SK-N-SH treated with all-trans-retinoic acid at 6 μM for 48 hours (cell line): ENCODE measurements at places on chromosomes 12 and 14.
A peak's percentile ranks its signal among the peaks of the same experiment; 100 is the strongest.

GRCh38 chr14:101063121-101063520 is 159.6 kb upstream of the RTL1 start:
- no peak for ATAC-seq

- ATAC-seq = peak; percentile 53
Measured at GRCh38 chr14:74886001-74886400, 4.3 kb downstream of the DLST start.

GRCh38 chr12:52837413-52837741 is 3.3 kb upstream of the KRT79 start:
- ATAC-seq = peak; percentile 35; the same call in 1 of the 3 replicates

DNA sequence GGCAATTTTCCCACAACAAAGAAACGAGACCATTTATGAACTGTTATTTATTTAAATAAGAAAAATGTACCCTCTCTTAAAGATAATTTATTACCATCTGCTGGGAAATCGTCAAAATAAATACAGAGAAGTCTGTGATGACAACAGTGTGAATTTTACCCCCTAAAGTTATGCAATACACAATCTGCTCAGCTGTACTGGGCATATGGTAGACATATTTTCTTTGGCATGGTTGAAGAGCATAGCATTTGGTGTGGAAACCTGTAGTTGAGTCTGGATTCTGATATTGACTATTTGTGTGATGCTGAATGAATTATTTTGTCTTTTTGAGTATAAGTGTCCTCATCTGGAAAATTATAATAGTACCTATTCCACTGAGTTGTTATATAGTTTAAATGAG is 60.0 kb downstream of the CFAP54 start:
- ATAC-seq = no peak

- no peak for ATAC-seq
Measured at GRCh38 chr14:102662636-102663430, 70.4 kb downstream of the RCOR1 start.

GRCh38 chr12:47054659-47055058 is 24.8 kb upstream of the PCED1B start:
- ATAC-seq = no peak

- no peak for ATAC-seq
Measured at GRCh38 chr14:55733599-55733998, 153.6 kb downstream of the KTN1 start.

- no peak for ATAC-seq
Measured at GRCh38 chr14:68947802-68948201, 31.3 kb downstream of the ACTN1 start.

- no peak for ATAC-seq
Measured at GRCh38 chr12:108079721-108080120, 49.4 kb upstream of the WSCD2 start.

- ATAC-seq = no peak
Measured at GRCh38 chr14:101362529-101363260, 198.6 kb upstream of the DIO3 start.

DNA sequence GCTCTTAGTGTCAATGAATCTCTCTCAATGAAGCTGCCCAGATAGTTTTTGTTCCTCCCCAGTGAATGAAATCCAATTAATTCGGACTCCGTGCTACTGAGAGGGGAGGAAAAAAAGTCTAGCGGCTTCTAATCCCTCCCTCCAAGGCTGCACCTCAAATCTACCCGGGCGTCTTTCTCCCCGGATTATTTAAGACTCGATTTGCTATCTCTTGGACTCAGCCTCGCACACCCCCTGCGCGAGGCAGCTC is 134 bp downstream of the DUSP6 start:
- ATAC-seq = no peak

- ATAC-seq = no peak
Measured at GRCh38 chr12:87305481-87305880, 723.7 kb downstream of the C12orf50 start.

DNA sequence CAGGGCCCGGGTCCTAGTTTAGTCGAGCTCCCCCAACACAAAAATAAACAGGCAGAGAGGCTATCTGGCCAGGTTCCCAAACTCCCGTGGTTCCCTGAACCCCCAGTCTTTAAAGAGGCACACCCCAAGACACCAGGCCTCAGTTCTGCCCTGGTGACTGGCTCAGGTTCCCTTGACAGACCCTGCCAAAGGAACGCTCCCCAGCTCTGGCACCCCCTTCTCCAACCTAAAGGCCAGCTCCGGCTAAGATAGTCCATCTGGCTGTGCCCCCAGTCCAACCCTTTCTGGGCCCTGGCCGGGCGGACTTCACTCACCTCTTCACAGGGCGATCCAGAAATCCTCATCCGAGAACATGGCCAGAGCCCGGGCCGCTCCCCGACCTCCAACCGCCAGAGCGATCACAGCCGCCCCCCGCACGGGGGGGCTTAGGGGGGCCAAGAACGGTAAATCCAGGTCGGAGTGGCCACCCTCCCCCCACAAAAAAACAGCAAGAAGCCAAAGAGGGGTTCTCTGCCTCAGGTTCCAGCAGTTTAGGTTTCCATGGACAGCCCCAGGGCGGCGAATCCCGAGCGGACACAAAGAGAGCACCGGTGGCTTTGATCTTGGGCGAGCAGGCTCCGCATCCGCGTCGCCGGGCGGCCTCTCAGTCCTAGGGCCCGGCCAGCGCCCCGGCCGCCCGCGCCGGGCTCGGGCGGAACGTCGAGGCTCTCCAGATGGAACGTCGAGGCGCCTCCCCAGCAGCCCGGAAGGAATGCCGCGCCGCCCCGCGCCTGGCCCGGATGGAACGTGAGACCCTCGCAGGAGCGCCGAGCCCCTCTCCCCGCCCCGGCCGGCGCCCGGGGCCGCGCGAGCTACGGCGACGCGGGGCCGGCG is 1.1 kb downstream of the KMT2D start:
- peak; percentile 1; the same call in 1 of the 3 replicates for ATAC-seq

DNA sequence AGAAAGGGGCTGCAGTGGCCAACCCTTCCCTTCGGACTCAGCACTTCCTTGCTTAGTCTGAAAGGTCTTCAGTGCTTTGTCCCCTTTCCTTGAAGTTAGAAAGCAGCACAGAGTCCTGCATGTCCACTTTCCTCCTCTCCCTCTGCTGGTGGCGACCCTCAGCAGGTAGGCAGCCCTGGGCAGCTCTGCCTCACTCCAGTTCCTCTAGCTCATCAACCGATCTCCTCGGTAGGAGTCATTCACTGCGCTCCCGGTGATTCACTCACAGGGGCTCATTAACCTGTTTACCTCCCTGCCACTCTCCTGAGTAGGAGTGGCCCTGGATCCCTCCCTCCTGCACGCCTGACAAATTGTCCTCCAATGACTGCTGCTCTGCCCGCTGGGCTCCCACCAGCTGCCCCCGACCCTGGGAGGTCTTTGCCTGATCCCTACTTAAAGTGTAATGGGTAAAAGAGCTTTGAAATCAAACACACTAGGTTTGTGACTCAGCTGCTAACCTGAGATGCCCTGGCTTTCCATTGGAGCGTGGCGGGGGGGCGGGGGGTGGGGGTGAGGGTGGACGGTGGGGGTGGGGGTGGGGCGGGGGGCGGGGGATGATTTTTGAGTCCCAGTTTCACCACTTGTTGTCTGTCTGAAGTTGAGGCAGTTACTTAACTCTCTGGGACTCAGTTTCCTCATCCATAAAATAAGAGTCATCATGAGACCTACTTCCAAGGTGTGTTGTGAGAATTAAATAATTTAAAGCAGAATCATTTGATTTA is 4.2 kb downstream of the SCNN1A start:
- ATAC-seq = peak; percentile 61

DNA sequence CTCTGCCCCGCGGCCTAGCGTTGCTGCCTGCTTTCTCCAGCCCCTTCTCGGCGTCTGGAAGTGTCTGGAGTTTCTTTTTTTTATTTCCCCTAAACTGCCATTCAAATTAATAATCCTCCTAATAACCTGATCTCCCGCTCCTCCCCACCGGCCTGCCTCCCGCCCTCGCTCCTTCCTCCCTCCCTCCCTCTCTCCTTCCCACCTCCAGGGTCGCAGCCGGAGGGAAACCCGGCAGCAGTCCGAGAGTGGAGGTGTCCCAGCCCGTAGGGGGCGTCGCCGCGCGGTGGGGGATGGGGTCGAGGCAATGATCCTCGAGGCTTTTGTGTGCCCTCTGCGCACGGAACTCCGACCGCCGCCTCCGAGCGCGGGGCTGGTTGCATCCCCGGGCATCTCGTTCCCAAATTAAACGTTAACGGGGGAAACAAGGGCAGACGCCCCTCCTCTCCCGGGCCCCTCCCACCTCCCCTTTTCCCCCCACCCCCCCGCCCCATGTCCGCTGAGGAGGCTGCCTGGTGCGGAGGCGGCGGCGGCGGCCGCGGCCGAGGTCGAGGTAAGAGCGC is 1.0 kb upstream of the SOCS2 start:
- peak; percentile 31 for ATAC-seq

- no peak for ATAC-seq
Measured at GRCh38 chr14:96162265-96162664, 42.4 kb upstream of the BDKRB2 start.

- no peak for ATAC-seq
Measured at GRCh38 chr14:100654025-100654813, 67.0 kb upstream of the BEGAIN start.

DNA sequence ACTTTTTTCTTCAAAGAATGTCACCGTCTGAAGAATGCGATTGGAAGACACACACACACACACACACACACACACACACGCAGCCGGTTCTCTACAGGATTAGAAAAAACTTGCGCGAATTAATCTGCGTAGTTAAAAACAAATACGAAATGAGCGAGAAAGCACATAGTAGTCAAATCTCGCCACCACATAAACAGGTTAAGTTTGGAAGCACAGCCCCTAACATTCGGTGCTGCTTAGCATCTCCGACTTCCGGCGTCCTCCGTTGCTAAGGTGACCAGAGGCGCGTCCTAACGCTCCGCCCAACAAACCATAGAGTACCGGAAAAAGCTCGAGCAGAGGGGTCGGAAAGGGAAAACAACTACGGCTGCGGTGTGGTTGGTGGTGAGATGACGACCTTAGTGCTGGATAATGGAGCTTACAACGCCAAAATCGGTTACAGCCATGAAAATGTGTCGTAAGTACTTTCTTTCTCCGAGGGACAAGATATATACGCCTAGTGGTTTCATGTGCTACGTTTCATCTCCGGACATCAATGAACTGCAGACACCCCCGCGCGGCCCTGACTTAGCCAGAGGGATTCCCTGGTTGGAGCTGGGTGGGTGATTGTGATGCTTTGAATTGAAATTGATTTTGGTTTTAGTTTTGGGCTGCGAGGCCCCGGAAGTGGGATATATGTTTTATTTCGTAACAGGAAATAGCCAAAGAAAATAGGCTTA is at the start of gene ACTR6:
ACTR6 (plus strand) TSS at position 353 of the 719 bp plus-strand sequence; CDS start at position 390, 37 bp downstream.
- peak; percentile 93 for ATAC-seq
